ENCODE measurements at places on chromosomes 12 and 14. TPM values are rescaled to one million over a fixed set of nuclear protein-coding genes. Genes with fewer than 3 reads are reported as not detected.

The CLEC14A gene
- not detected for total RNA-seq

GRCh38 chr14:75773046-75773445 is 112.0 kb downstream of the TTLL5 start:
- H3K4me3 ChIP-seq = no peak overlapping the region
- H3K27ac ChIP-seq = no peak overlapping the region
- H3K36me3 ChIP-seq = peaks cover 16% of the 10 kb centered on the region
- H3K4me1 ChIP-seq = no peaks in the 10 kb centered on the region
- no peaks in the 10 kb centered on the region for H3K27me3 ChIP-seq
- DNase-seq = no peak

DNA sequence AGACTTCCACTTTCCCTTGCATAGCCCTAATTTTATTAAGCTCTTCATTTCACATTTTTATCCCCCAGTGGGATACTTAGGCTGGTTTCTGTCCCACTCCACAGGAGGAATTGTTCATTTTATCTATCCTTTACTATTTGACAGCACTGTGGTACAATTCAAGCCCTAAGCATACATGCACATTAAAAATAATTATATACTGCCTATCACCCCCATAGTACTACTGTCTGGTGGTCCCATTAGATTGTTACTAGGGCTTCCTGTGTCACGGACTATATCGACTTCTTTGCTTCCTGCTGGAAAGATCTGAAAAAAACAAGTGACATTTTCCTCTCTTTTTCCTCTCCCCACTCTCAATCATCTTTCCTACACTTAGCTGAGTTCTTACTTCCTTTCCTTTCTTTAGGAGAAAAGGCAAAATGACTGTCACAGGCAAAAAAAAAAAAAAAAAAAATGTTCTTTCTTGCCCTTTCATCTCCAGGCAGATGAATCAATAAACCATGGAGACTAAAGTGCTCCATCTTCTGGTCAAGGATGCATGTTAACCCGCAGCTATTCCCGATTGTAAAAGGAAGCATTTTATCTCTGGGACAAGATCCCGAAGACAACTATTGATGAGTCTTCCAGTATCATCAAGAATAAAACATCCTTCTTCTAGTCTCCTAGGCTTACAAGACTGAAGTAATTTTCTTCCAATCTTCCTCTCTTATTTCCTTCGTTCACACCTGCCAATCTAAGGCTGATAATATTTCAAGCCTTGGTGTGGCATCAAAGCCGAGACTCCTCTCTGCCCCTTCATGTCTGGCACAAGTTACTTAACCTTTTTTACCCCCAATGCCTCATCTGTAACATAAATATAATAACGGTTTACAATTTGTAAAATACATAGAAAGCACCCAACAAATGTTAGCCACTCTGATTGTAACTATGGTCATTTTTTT is 94.4 kb upstream of the PLEKHG7 start:
- peak; percentile 12 for DNase-seq
- no peak overlapping the region for H3K27ac ChIP-seq
- H3K36me3 ChIP-seq = no peaks in the 10 kb centered on the region
- no peaks in the 10 kb centered on the region for H3K4me1 ChIP-seq
- no peak overlapping the region for H3K4me3 ChIP-seq

DNA sequence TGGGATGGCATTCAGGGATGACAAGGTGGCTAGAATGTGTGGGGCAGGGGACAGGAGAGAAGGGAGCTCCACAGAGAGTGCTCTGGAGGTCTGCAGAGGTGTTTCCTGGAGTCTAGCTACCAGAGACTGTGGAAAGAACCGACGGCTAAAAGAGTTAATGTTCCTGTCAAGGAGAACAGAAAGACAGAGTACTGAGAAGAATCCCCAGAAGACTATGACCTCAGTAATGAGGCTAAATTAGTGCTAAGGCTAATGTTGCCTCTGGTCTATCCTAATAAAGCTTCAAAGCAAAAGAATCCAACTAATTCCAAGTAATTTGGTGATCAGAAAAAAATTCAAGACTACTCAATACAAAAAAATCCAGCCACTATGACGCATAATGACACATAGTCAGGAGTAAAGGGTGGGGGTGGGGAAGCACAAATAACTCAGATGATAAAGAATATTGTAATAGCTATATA is 44.7 kb downstream of the FERMT2 start:
- H3K4me1 ChIP-seq = no peaks in the 10 kb centered on the region
- H3K36me3 ChIP-seq = no peaks in the 10 kb centered on the region
- no peak overlapping the region for H3K27ac ChIP-seq
- peaks cover 6% of the 10 kb centered on the region for H3K27me3 ChIP-seq

The PAX9 gene
- 0.42 TPM for total RNA-seq

GRCh38 chr12:52815676-52816588 is 2.0 kb upstream of the KRT4 start:
- no peak for DNase-seq
- no peaks in the 10 kb centered on the region for H3K27me3 ChIP-seq
- no peaks in the 10 kb centered on the region for H3K4me1 ChIP-seq
- H3K36me3 ChIP-seq = no peaks in the 10 kb centered on the region

The ATF7IP gene
- 175 TPM for total RNA-seq

DNA sequence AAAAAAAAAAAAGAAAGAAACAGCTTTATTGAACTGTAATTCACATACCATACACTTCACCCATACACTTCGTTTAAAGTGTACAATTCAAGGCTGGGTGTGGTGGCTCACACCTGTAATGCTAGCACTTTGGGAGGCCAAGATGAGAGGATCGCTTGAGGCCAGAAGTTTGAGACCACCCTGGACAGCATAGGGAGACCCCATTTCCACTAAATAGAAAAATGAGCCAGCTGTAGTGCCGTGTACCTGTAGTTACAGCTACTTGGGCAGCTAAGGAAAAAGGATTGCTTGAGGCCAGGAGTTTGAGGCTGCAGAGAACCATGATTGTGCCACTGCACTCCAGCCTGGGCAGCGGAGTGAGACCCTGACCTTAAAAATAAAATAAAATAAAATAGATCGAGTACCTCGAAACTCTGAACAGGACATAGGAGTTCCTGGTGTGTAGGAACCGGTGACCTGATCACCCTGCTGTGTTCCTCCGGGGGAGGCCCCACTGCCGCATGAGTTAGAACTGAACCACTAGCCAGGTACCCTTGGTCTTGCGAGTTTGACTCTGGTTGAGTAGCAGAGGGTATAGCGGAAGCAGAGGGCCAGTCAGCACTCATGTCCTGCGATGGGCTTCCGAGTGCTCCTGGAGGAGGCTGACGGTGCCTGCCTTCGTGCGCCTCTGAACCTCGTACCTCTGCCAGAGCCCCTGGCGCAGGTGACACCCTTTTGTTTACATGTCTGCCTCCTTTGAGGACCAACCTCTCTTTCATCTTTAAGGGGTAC is 80.0 kb downstream of the B4GALNT3 start:
- H3K27ac ChIP-seq = peak overlapping the region; percentile 42
- peaks cover 15% of the 10 kb centered on the region for H3K4me1 ChIP-seq
- H3K4me3 ChIP-seq = no peak overlapping the region
- no peak for DNase-seq
- no peaks in the 10 kb centered on the region for H3K36me3 ChIP-seq

- peaks cover 11% of the 10 kb centered on the region for H3K36me3 ChIP-seq
- no peak for DNase-seq
- H3K4me3 ChIP-seq = no peak overlapping the region
Observed at GRCh38 chr14:59371771-59372170, 93.4 kb downstream of the GPR135 start.

GRCh38 chr12:7929083-7929792 is 6.7 kb downstream of the SLC2A3 start:
- no peak overlapping the region for H3K4me3 ChIP-seq
- no peak overlapping the region for H3K27ac ChIP-seq
- no peak for DNase-seq
- H3K4me1 ChIP-seq = peaks cover 49% of the 10 kb centered on the region
- H3K36me3 ChIP-seq = peaks cover 90% of the 10 kb centered on the region

The INHBC gene
- not detected for total RNA-seq

The OR4E2 gene
- not detected for total RNA-seq

DNA sequence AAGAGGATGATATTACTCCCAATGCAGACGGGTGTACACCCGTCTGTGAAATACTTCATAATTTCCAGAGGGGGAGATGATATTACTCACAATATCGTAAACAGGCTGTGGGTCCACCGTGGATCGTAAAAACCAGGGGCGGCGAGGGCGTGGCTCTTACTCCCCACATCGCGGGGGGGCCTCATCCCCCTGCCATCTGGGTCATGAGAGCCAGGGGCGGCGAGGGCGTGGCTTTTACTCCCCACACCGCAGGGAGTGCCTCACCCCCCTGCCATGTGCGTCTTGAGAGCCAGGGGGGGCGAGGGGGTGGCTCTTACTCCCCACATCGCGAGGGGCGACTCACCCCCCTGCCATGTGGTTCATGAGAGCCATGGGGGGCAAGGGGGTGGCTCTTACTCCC is 86.2 kb upstream of the GNG2 start:
- H3K4me3 ChIP-seq = no peak overlapping the region
- H3K4me1 ChIP-seq = no peaks in the 10 kb centered on the region
- DNase-seq = no peak
- no peaks in the 10 kb centered on the region for H3K36me3 ChIP-seq
- no peaks in the 10 kb centered on the region for H3K27me3 ChIP-seq
- H3K27ac ChIP-seq = no peak overlapping the region

DNA sequence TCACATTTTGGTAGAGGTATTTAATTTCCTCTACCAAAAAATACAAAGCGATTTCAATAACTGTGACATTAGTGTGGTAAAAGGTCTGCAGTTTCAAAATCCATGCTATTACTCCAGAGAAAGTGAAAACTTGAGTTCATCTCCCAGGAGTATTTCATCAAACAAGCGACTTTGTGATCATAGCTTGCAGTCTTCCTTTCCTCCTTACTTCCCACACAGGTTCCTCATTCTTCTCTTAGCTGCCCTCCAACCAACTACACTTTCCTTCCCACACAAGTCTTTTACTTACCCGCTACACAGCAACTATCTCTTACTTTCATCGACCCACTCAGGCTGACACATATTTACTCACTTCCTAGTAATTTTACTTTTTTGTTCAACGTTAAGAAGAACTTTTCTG is 413.4 kb upstream of the USP15 start:
- H3K4me1 ChIP-seq = no peaks in the 10 kb centered on the region
- DNase-seq = no peak
- no peak overlapping the region for H3K27ac ChIP-seq
- H3K36me3 ChIP-seq = no peaks in the 10 kb centered on the region
- no peaks in the 10 kb centered on the region for H3K27me3 ChIP-seq
- no peak overlapping the region for H3K4me3 ChIP-seq

DNA sequence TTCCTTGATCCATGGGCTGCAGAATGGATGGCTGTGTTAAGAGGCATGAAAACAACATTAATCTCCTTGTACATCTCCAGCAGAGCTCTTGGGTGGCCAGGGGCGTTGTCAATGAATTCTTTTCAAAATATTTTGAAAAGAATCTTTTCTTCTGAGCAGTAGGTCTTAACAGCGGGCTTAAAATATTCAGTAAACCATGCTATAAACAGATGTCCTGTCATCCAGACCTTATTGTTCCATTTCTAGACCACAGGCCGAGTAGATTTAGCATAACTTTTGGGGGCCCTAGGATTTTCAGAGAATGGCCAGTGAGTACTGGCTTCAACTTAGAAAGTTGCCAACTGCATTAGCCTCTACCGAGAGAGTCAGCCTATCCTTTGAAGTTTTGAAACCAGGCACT is 130.2 kb downstream of the RAD51B start:
- no peaks in the 10 kb centered on the region for H3K36me3 ChIP-seq
- DNase-seq = no peak
- H3K4me3 ChIP-seq = no peak overlapping the region
- no peak overlapping the region for H3K27ac ChIP-seq
- no peaks in the 10 kb centered on the region for H3K4me1 ChIP-seq
- H3K27me3 ChIP-seq = no peaks in the 10 kb centered on the region

DNA sequence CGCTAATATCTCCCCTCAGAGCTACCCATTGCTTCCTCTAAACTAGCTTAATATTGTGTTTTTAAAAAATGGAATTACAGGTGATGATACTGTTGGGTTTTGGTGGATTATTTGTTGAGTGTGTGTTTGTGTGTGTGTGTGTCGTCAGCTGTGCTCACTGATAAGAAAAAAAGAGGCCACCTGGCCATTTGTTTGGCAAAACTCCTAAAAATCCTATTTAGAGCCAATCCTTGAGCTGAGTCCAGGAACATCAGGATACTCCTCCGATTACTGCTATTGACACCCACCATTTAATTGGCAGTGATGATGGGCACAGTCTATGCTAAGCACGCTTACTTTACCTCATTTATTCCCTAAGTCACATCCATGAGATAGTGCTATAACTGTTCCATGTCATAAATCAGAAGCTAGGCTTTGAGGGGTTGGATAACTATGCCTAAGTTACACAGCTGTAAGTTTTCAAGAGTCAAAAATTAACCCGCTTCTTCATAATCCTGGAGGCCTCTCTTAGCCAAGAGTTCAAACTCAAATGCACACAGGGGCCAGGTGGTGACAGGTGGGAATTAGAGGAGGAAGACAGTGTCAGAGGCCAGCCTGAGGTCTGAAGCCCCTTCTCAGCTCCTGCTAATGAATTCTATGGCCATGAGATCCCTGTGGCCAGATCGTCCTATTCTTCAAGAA is 1026.6 kb upstream of the TMEM132C start:
- no peak for DNase-seq
- no peaks in the 10 kb centered on the region for H3K36me3 ChIP-seq
- H3K4me3 ChIP-seq = no peak overlapping the region
- no peak overlapping the region for H3K27ac ChIP-seq

DNA sequence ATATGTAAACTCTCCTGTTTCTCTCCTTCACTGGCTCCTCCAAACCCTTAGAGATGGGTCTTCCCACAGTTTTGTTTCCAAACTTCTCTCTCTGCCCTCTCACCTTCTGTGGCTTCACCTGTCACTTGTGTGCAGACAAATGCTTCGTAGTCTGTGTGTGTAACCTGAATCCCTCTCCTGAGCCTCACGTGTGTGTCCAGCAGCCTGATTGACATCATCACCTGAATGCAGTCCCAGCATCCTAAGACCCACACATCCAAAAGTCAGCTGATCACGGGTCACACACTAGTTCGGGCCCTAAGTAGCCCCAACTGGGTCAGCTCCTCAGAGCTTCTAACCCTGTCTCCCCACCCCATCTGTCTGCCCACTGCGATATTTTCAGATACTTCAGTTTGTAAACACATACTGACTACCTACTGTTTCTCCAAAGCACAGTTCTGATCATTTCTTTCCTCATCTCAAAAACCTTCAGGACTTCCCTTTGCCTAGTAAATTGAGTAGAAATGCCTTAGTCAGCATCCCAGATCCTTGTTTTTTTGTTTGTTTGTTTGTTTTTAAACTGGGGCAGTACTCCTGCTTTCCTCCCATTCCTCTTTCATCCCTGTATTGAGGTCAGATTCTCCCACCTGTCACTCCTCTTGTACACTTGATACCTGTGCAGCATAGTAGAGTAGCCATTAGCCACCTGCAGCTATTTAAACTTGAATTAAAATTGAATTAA is 23.7 kb downstream of the FNTB start:
- no peaks in the 10 kb centered on the region for H3K27me3 ChIP-seq
- no peak for DNase-seq
- H3K4me1 ChIP-seq = no peaks in the 10 kb centered on the region
- H3K36me3 ChIP-seq = peaks cover 32% of the 10 kb centered on the region

DNA sequence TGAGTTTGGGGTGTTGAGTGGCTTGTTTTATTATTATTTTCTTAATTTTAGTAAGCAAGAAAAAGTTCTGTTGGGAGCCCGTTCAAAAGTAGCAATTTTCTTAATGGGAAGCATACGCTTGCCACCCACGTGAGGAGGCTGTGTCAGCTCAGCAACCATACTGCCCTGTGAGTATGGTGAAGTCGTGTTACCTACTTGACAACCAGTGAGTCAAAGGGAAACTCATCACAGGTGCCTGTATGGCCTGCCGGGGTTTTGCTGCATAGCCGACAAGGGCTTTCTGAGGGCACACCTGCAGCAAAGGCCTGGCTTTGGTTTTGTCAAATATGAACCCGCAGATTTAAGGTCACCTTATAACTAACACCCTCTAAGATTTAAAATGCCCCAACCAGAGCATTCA is 31.1 kb downstream of the PITPNM2 start:
- peak; percentile 92 for DNase-seq
- H3K4me1 ChIP-seq = peaks cover 89% of the 10 kb centered on the region
- H3K4me3 ChIP-seq = peak overlapping the region; percentile 59
- peak overlapping the region; percentile 85 for H3K27ac ChIP-seq
- H3K27me3 ChIP-seq = no peaks in the 10 kb centered on the region

The RNF212B gene
- total RNA-seq = not detected
